GM04504 (cell line): ENCODE measurements at places on chromosomes 13 and 19.

DNA sequence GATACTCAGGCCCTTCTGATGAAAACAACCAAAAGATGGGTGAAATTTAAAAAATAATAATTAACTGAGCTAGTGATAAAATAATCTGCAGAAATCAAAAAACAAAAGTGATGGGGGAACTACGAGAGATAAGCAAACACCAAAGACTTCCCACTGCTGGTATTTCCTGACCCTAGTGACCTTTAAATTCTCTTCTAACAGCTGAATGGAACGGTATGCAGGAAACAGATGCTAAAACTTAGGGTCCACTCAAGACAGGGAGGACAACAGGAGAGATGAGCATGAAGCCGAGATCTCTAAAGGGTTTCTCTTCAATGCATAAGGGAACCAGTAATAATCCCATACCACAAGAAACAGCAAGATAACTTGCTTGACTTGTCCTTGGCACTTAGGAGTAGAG lies 50.8 kb downstream of the USP12 start:
- no peak for DNase-seq

DNA sequence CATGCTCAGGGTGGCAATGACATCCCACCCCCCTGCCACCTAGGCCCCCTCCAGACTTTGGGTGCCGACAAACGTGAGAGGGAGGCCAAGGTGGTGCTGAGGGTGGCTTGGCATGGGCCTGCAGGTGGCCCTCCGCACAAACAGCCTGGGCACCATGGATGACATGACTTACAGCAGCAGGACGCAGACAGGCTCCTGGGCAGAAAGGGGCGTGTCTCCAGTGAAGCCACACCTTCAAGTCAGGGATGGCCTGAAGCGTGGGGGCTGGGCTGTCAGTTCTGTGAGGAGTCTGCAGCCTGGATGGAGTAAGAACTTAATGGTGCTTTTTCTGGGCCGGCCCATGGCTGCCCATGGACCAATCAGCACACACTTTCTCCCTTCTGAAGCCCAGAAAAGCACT lies 25.3 kb downstream of the POMP start:
- DNase-seq, result no peak

GRCh38 chr13:43936647-43937046 lies 56.9 kb downstream of the LACC1 start:
- no peak for DNase-seq

DNA sequence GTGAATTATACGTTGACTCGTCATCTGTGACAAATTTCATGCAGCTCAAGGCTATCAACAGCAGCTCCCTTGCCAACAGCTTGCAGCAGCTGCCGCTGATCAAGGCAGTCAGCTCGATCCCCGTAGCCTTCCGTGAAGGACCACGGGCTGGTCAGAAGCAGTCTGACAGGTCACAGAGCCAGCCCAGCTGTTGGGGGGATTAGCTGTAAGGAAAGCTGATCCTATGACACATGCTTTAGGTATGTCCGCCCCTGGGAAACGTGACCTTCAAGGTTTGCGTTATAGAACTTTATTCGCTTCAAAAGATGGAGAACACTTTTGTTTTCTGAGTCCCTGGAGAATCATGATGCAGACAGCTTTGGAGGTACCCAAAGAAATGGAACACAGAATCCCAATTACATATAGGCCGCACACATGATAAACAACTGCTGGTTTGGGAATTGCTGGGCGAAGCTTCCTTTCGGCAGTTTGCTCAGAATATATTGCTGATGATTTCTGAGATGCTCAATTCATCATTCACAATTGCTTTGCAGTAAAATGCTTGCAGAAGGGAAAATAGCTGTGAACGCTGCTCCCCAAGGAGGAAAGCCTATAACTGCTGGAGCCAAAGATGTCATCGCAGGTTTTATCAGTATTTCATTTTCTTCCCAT lies 62.6 kb upstream of the USP29 start:
- DNase-seq, result no peak
